Lung microvascular endothelial cell (primary cell): ENCODE measurements at places on chromosomes 5 and 9.

GRCh38 chr5:152855441-152855840, 450.4 kb upstream of the NMUR2 start:
- DNase-seq, result no peak

- peak; percentile 5 for DNase-seq
Measured at GRCh38 chr5:64900618-64901017, 131.9 kb downstream of the CWC27 start.

DNA sequence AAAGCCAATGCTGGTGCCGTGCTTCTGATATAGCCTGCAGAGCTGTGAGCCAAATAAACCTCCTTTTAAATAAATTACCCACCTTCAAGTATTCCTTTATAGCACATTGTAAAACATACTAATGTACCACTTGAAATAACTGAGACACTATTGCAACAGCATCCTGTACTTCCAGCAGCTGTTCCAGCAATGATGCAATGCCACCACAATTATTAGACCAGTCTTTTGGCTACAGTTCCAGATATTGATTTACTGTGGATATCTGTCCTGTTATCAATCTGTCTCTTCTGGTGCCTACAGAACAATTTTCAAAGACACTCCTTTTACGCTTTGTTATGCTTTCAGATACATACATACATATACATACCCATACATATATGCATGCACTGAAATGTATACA, 567.9 kb downstream of the TAF11L14 start:
- DNase-seq, result no peak

DNA sequence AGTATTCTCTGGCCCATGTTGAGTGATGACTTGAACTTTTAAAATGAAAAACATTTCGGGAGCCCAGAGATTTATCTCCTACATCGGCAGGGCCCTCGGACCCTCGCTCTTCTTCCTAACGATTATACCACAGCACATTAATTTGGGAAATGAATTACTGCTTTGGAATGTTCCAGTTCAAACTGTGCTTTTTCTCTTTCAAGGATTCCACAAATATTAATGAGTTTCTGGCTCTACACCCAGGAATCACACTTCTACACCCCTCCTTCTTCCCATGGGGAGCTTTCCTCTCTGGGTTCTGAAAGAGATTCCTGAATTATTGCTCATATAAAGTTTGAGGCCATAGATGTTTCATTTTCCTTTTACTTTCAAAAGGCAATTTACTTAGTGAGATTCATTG, 41.2 kb downstream of the NSG2 start:
- DNase-seq, result no peak

DNA sequence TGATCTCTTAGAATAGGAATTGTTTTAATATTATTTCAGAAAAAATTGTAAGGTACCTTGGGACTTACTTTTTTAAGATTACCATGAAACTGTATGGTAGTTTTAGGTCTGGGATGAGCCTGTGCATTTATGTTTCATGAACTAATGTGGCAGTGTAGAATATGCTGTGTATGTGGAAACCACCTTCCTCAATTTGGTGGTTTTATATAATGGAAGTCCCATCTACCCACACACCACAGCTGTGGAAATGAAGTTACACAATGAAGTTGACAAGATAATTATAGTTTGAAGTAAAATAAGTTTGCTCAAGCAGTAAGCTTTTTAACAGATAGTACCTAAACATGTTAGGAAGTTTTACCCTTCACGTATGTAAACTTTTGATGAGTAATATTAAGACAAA, 24.4 kb downstream of the WDR36 start:
- no peak for DNase-seq

DNA sequence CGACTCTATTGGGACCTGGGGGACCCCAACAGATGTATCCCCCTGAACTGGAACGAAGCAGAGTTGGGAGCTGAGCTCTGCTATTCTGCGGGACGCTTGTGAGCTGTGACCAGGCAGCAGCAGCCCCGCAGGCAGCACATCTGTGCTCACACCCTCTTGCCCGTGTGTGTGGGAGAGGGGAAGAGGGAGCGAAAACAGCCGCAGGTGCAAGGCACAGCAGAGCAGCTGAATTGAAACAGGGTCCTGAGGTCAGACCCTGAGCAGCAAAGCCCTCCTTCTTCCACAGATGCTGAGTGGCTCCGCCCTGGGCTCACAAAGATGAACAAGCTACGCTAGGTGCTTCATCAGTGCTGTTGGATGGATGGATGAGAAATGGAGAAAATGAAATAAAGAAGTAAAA, 198.7 kb downstream of the HSPA4 start:
- DNase-seq, result no peak

GRCh38 chr9:102497709-102498108, 497.4 kb upstream of the CYLC2 start:
- DNase-seq, result no peak

DNA sequence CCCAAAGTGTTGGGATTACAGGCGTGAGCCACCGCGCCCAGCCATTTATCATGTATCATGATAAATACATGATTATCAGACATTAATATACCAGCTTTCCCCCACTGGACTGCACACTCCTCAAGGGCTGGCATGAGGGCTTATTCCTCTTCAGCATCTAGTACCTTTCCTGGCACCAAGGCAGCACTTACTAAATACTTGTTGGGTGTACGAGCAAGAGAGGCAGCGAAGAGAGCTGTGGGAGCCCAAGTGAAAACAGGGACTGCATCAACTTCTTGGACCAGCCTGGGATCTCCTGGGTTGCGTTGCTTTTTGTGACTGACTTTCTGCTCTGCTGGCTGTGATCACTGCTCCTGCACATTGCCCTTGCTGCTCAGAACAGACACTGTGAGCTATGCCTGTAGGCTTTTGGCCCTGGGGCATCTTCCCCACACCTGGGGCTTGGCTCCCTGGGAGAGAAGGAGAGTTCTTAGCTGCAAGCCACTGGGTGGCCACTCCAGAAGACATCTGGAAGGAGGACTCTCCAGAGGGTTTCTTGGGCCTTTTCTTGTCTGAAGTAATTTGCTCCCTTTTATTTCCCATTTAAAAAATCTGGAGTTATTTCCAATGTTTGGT, 224.3 kb downstream of the NR3C1 start:
- no peak for DNase-seq

- no peak for DNase-seq
Measured at GRCh38 chr5:58731641-58732040, 148.8 kb downstream of the RAB3C start.

DNA sequence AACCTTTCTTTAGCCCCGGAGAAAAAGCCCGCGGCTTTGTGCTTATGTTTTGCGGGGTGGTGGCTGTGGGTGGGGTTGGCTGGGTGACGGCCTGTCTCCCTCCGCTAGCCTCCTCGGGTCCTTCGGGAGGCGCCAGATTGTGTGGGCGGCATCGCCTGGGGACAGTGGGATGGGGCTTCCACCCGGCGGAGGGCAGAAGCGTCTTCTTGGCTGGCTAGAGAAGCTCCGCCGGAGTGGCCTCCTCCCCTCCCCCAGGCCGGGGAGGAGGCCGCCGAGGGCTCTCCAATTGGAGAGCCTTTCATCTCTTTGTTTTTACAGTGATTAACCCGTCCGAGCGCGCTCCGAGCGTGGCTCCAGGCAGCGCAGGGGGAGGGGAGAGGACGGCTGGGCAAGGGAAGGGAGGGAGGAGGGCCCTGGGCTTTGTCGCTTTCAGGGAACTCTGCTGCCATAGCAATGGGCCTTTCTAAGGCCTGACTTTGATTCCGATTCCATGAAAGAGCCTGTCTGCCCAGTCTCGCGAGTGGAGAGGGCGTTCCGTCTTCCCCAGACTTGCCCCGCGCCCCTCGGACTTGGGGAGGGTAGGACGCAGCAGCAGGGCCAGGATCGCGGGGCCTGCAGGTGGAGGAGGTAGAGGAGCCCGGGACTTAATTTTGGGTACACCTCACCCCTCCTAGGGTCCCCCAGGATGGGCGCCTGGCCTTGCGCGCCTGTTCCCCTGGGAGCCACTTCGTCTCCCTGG, 36.7 kb upstream of the TIFAB start:
- peak; percentile 11 for DNase-seq

- no peak for DNase-seq
Measured at GRCh38 chr9:106648799-106649198, 214.2 kb upstream of the ZNF462 start.

GRCh38 chr9:124721109-124721906, 49.8 kb downstream of the NR6A1 start:
- DNase-seq, result no peak

GRCh38 chr5:107523029-107523680, 147.6 kb downstream of the EFNA5 start:
- no peak for DNase-seq

GRCh38 chr9:124839612-124840299, 13.5 kb upstream of the WDR38 start:
- DNase-seq, result no peak

DNA sequence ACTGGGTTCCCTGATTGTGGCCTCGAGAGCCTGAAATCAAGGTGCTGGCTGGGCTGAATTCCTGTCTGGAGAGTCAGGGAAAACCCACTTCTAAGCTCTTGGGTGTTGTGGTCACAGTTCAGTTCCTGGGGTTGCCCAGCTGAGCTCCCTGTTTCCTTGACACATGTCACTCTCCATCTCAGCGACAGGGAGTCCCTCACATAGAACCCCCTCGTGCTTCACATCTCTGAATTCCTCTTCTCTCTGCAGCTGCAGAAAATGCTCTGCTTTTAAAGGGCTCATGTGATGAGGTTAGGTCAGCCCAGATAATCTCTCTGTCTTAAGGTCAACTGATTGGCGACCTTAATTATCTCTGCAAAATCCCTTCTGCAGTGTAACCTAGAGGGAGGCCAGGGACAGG, 53.5 kb upstream of the NFIL3 start:
- no peak for DNase-seq

DNA sequence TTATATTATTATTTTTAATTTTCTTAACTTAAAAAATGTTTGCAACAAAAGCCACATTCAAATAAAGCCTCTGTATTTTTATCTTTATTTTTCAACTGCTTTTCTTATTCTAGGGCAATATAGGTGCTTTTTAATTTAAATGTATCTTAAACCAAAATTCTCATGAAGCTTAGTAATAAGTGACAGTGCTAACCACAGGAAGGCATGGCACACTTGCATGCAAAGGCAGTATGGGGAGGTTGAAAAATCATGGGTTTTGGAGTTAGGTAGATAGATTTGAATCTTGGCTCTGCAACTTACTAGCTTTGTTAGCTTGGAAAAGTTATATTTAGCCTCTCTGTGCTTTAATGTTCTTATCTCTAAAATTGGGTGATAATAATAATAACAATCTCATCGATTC, 458.0 kb downstream of the DMAC1 start:
- DNase-seq, result no peak

- DNase-seq, result no peak
Measured at GRCh38 chr9:32716425-32716824, 66.9 kb upstream of the TMEM215 start.
